HTR-8/SVneo (cell line): ENCODE measurements at places on chromosomes 5 and 9.
A peak's percentile ranks its signal among the peaks of the same experiment; 100 is the strongest.

- peak; percentile 36 for DNase-seq
These were observed 80.1 kb downstream of the ZCCHC7 start for GRCh38 chr9:37200433-37201005.

- no peak for DNase-seq
These were observed 131.5 kb upstream of the NFIL3 start for GRCh38 chr9:91555132-91555531.

GRCh38 chr9:126604059-126605055 is 9.4 kb upstream of the LMX1B start:
- no peak for DNase-seq

GRCh38 chr5:12245429-12245828 is 341.2 kb upstream of the CTNND2 start:
- DNase-seq: peak; percentile 35

DNA sequence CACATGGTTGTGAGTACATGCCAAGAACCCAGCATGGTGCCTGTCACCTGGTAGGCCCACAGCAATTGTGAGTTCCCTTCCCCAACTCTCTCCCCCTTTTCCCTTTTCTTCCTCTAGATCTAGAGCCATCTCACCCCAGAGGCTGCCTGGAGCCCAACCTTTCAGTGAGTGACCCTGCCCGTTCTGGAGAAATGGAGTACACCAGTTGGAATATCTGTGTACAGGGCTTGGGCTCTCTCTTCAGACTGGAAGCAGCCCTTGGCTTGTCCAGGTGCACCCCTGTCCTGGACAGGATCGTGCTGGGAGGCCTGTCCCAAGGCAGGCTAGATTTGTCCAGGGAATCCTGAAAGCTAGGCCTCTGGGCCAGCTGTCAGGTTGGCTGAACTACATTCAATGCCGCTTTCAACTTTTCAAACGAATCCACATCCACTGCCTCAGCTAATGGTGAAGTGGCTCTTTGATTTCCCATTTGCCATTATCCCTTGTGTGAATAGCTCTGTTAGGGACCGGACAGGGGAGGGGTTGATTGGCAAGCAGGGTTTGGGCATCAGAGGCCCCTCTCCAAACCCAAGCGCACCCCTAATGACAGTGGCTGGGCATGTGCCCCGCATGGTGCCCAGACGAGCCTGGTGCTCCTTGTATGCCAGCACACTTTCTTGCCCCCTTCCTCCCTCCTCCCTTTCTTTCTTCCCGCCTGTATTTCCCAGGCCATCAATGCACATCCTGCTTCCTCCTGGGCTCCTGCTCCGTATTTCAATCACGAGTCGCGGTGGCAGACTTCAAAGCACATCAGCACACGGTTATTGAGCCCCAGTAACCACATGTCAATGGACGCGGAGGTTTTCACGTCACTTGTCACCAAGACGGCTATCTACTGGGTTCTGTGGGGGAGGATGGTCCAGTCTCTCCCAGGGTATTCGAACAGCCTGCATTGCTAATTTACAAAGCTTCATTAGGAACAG is 211.2 kb downstream of the DAB2IP start:
- DNase-seq: no peak

DNA sequence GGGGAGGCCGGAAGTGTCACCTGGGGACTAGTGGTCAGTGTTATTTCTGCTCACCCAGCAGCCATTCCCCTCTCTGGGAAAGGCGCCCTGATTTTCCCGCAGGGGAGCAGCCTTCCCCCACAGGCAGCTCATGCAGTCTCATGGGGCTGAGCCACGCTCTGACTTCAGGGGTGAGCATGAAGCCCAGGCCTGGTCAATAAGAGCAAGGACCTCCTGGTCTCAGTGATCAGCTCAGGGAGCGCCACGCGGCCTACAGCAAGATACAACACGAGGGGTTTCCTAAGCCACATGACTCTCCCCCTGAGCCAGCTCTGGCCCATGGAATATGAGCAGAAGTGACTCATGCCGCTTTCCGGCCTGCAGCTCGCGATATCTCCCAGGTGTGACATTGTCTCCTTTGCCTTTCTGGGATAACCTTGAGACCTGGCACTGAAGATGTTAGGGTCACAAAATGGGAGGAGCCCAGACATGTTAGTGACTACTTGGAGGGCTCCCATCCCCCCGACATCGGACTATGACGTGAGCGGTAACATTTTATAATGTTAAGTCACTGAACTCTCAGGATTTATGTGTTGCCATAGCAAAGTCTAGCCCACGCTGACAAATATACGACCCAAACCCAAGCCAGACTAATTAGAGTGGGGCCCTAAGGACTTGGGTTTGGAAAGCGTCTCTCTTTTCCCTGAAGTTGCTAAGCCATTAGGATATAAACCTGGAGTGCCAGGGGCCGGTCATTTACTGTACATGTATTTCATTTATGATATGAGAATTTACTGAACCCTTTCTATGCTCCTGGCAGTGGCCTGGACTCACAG is 46.5 kb upstream of the GFPT2 start:
- no peak for DNase-seq

DNA sequence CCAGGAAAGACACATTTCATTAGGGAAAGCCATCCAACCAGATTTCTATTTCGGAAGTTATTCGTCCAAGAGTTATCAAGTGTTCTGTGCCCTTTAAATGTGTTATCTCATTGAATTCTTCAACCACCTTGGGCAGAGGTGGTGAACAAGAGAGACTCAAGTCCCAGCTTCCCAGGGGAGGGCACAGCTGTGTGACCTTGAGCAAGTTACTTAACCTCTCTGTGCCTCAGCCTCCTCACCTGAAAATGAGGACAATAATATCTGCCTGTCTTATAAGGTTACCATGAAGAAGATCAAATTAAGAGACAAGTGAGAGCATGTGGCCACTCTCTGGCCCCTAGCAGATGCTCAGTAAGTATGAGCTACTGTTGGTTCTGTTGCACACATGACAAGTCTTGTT is 37.4 kb downstream of the WHRN start:
- no peak for DNase-seq

- no peak for DNase-seq
These were observed 65.1 kb upstream of the IL33 start for GRCh38 chr9:6150483-6150882.

GRCh38 chr5:136619556-136619955 is 254.2 kb upstream of the TRPC7 start:
- no peak for DNase-seq

DNA sequence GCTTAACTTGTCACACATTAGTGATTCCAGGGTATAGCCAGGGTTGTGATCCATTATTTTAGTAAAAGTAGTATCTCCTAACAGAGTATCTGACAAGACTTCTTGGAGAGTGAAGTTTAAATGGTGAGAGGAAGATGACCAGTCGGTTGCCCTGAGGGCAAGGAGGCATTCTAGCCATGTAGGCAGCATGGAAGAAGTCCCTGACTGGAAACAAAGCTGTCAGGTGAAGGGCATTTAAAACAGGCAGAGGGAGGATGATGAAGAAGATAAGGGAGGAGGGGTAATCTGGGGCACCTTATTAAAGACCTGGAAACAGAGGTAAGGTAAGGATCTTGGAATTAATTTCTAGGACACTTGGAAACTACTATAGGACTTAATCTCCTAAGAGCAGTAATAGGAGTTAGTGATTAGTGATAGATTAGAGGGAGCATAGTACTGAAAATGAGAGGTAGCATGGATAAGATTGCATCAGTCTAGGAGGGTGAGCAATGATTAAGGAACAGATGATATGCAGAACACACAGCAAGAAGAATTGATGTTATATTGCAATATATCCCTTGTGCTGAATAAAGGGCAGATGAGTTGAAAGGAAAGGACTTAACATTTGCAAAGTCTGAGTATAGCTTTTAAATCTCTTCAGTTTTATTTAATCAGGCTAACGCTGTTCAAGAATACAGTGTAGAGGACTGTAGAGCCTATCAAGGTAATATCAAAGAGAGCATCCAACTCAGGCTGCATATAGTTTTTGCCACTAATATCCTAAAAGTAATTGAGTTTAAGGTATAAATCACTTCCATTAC is 9.6 kb downstream of the KIF2A start:
- DNase-seq: no peak

DNA sequence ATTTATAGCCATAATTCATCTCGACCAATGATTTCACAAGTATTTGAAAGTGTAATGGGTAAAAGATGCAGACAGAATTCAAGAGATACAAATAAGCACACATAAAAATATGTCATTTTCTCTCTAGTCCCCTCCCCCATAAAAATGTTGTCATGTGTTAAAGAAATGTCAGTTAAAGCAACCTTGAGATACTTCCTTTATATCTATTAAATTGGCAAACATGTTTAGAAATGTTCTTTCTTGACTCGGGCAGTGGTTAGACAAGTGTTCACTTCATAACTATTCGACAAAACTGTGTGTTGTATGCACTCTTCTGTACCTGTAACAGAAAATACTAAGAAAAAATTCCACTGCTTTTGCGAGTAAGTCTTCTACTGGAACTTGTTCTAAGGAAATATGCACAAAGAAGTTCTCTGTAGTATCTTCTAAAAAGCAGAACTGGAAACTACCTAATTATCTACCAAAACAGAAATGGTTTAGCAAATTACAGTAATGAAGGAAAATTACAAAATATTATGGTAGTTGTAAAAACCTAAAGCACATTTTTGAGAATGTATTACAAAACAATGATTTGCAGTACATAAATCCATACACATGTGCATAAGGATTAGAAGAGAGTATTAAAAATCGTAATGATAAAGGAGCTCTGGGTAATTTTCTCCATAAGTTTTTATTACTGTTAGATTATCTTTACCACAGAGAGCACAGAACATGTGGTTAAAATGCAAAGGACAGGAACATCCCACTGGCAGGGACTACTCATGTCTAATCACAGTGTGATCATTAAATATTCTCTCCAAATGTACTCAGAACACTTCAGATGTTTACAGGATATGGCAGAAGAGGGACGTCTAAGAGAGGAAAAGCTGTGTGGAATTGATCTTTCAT is 35.9 kb downstream of the FBXW2 start:
- DNase-seq: no peak
